H1 (cell line): ENCODE measurements at places on chromosomes 1 and 21. TPM values are rescaled to one million over a fixed set of nuclear protein-coding genes. Genes with fewer than 3 reads are reported as not detected.

The HORMAD1 gene
- not detected in 2 replicates for polyA plus RNA-seq

The KISS1 gene
- 0.71 and 0.83 TPM in 2 replicates for polyA plus RNA-seq

The RORC gene
- polyA plus RNA-seq = 0.44 and 0.52 TPM in 2 replicates

The OR6K6 gene
- polyA plus RNA-seq = not detected in 2 replicates

The MPL gene
- polyA plus RNA-seq = 0.08 and 0.11 TPM in 2 replicates

The RHBDL2 gene
- 0.31 and 0.42 TPM in 2 replicates for polyA plus RNA-seq

The ZBTB8A gene
- polyA plus RNA-seq = 2.3 and 2.9 TPM in 2 replicates

The PLA2G2F gene
- polyA plus RNA-seq = not detected in 2 replicates

The TNFSF4 gene
- polyA plus RNA-seq = 0.31 and 0.54 TPM in 2 replicates

The RXRG gene
- polyA plus RNA-seq = not detected in 2 replicates

The RGL1 gene
- polyA plus RNA-seq = 0.91 and 0.98 TPM in 2 replicates

The AGT gene
- polyA plus RNA-seq = 0.20 and 0.27 TPM in 2 replicates

The S100A14 gene
- 3.7 and 5.3 TPM in 2 replicates for polyA plus RNA-seq

The EFNA3 gene
- polyA plus RNA-seq = 13.8 and 18.7 TPM in 2 replicates

The ARHGEF10L gene
- 33.6 and 55.3 TPM in 2 replicates for polyA plus RNA-seq

The CD48 gene
- 0.08 TPM in 1 of 2 replicates, not detected in the other for polyA plus RNA-seq

The THEM5 gene
- polyA plus RNA-seq = not detected in 2 replicates

The NCAM2 gene
- polyA plus RNA-seq = 0.14 and 0.17 TPM in 2 replicates

The AXDND1 gene
- polyA plus RNA-seq = not detected in 2 replicates

The IVL gene
- not detected in 2 replicates for polyA plus RNA-seq

The RHBG gene
- 2.7 and 3.1 TPM in 2 replicates for polyA plus RNA-seq

The MEX3A gene
- polyA plus RNA-seq = 34.1 and 43.5 TPM in 2 replicates

The MAP10 gene
- polyA plus RNA-seq = 1.5 and 2.4 TPM in 2 replicates

The NID1 gene
- 20.9 and 32.3 TPM in 2 replicates for polyA plus RNA-seq
